Activated CD4-positive, alpha-beta T cell treated with anti-CD3 and anti-CD28 coated beads, Interleukin-2, amount 10 ng/mL, durations not matched to agents 7 days and 5 days (primary cell): ENCODE measurements at places on chromosomes 5 and 9. TPM values are rescaled to one million over a fixed set of nuclear protein-coding genes. Genes with fewer than 3 reads are reported as not detected.
A peak's percentile ranks its signal among the peaks of the same experiment; 100 is the strongest.

ANAPC2 gene
- 76.1 TPM for total RNA-seq

DNA sequence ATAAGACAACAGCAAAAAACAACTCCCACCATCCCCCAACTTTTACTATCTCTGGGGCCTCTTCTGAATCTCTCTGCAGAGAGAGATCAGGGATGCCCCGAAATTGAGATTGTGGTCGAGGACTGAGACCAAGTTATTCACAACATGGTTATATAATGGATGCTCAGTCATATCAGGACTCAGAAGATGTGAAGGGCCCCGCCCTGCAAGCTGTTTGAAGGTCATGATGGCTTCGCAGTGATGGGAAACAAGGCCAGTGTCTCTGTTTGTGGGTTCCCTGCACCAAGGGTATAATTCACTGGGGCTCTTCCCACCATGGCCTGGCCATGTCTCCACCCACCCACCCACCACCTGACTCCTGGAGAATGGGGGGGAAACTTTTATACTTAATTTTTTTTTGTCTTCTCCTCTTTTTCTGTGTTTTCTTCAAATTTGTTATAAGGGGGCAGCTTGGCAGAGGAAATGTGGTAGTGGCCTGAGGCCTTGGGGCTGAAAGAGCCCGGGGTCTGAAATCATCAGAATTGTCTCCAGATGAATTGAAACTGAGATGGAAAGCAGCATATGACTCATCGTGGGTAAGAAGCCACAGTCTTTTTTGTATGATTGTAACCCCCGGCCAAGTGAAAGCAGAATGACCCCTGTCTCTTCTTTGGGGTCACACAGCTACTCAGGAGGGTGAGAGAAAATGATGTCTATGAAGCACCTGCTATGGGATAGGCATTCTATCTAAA, 15.0 kb upstream of the TEX48 start:
- peak; percentile 77 for DNase-seq

GRCh38 chr5:79955941-79956670, 35.0 kb downstream of the MTX3 start:
- no peak for DNase-seq

GRCh38 chr5:76528547-76529331, 94.5 kb downstream of the F2RL2 start:
- no peak for DNase-seq
